ENCODE measurements at places on chromosomes 5 and 9.

DNA sequence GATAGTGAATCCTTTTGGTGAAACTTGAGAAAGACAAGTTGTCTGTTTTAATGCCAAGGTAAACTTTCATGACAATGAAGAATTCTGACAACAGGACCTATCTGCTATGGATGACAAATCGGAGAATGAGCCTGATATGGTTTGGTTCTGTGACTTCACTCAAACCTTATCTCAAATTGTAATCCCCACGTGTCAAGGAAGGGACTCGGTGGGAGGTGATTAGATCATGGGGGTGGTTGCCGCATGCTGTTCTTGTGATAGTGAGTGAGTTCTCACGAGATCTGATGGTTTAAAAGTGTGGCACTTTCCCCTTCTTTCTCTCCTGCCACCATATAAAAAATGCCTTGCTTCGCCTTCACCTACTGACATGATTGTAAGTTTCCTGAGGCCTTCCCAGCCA is 1964.1 kb upstream of the CDH9 start:
- DNase-seq: no peak

DNA sequence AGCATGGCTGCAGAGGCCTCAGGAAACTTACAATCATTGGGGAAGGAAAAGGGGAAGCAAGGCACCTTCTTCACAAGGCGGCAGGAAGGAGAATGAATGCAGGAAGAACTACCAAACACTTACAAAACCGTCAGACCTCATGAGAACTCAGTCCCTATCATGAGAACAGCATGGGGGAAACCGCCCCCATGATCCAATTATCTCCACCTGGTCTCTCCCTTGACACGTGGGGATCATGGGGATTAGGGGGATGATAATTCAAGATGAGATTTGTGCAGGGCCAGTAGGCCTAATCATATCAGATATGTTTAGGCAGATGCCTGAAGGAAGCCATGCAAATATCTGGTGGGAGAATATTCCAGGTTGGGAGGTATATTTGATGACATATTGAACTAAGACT is 1176.4 kb upstream of the CDH18 start:
- no peak for DNase-seq

GRCh38 chr5:179852993-179853547 is 5.5 kb downstream of the MRNIP start:
- DNase-seq: no peak

DNA sequence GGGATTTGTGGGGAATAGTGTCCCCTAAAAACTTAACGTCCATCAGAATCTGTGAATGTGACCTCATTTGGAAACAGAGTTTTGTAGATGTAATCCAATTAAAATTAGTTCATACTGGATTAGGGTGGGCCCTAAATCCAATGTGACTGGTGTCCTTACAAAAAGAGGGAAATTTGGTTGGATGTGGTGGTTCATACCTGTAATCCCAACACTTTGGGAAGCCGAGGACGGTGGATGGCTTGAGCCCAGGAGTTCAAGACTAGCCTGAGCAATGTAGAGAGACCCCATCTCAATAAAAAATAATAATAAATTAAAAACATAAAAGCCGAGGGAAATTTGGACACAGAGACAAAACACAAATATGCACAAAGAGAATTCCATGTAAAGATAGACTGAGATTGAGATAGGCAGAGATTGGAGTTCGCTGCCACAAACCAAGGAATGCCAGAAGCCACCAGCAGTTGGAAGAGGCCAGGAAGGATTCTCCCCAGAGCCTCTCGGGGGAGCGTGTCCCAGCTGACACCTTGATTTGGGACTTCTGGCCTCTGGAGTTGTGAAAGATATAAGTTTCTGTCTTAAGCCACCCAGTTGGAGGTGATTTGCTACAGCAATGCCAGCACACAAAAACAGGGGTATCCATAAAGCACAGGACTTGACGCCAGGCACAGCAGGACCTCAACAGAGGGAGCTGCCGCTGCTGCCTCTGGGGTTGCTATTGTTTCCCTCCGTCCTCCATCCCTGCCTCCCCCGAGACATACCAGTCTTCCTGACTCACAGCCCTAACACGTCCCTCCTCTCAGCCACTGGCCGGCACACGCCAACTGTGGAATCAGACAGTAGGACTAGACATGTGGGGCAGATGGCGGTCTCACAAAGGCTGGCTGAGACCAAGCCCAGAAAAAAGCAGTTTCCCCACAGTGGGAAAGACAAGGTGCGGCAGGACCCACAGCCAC is 73.8 kb upstream of the IL17B start:
- no peak for DNase-seq

DNA sequence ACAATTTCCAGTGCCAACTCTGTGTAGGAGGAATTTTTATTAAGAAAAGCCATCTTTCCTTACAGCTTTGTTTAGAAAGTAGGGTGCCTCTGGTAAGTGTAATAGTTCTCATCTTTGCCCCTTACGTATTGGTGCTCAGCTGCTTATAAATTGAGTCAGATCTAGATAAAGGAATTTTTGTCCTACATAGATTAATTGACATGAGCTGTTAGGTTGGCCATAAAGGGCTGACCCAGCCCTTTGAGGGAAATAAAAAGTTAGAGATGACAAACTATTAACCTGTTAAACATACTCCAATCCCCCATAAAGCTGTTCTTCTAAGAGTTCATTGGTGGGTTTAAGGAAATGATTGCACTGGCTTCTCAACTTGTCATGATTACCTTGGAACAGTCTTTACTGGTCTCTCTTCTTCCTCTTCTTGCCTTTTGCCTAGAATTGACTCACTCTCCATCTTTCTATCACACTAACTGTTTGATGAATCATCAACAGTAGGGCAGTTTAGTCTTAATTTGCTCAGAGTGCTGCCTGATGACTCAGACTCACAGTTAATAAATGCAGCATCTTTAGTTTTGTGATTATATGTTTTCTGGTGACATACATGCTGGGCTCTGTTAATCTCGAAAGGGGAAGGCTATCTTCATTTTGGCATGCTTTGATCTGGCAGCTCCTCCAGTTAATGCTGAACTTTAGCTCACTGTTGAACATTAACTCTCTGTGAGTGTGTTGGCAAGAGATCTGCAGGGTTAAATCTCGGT is 51.7 kb downstream of the ARHGAP26 start:
- no peak for DNase-seq

DNA sequence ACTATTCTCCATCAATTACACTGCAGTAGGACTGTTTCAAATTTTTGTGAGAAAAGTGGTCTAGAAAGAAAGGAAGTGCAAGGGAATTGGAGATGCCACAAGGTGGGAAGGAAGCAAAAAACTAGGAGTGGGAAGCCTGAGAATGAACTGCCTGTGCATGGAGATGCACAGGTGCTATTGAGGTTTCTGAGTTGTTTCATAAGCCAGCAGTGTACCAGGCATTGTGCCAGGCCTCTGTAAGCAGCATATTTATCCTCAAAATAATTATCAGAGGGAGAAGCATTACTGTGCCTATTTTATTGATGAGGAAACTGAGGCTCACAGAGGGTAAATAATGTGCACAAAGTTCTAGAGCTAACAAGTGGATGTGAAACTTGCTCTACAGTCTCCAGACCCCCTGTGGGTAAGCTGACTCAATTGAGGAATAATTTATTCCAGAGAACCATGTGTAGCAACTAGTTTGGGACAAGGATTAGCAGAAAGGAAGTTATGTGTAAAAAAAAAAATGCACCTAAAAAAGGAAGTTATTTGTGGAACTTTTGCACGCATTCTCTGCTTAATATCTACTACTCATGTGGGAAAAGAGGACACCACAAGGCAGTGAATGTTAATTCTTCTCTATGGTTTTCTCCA is 96.7 kb downstream of the SNCAIP start:
- DNase-seq: no peak

DNA sequence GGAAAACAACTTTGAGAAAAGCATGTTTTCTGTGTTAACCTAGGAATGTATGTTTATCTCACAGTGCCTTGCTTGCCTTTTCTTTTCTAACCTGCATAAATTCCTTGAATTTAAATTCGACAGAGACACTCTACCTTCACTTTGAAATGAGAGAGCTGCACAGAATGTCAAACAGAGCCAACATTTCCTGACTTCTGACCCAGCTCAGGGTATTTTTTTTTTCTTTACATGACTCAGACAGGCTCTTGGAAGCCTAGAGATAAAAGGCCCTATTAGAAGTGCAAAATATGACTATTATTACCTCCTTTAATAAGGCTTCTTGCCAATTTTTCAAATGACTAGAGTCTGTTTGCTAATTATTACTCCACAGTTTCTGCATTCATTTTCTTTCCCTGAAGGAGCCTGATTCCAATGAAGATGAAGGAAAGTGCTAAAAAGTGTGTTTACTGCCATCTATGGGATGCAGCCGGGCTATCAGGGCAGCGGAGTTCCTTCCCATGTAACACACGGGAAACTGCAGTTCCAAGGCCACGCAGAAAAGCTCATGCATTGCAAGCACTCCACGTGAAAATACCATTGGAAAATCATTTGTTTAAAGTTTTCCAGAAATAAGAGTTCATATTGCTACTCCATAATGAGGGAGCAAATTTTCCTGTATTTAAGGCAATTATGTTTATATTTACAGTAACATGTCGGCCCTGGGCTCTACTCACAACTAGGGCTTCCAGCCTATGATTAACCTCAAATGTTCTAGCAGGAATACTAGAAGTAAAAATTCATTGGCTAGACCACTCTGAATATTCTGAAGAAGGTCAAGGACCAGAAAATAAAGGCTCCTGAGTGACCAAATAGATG is 485.6 kb downstream of the ZSWIM6 start:
- no peak for DNase-seq

DNA sequence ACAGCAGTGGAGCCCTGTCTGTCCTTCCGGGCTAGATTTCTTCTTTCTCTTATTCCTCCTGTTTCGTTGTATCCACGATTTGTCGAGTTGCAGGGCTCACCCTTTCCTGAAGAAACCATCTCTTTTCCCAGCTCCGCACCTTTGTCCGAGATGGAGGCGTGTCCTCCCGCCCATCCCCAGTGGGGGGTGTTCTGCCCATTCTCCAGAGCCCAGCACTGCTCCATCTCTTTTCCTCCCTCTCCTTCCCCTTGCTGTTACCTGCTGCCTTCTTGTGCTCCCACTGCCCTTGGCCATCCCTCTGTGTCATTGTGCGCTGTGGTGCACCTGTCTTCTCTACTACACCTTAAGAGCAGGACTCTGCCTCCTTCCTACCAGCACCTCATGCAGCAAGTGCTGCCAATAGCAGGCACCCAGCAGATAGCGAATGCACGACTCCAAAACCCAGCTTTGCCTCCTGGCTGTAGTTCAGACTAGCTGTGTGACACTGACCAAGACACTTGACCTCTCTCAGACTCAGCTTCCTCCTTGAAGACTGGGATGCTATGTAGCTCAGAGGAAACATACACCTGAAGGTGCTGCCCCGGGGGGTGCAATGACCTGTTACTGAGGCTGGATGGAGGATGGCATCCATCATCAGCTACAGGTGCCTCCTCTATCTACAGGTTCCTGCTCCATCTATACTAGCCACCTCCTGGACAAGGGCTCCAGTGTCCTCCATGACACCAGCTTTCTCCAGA is 8.9 kb downstream of the OR13J1 start:
- DNase-seq: no peak

GRCh38 chr5:115458003-115458409 is 86.6 kb downstream of the FEM1C start:
- DNase-seq: no peak

GRCh38 chr5:24816206-24816605 is 171.4 kb upstream of the CDH10 start:
- DNase-seq: no peak

DNA sequence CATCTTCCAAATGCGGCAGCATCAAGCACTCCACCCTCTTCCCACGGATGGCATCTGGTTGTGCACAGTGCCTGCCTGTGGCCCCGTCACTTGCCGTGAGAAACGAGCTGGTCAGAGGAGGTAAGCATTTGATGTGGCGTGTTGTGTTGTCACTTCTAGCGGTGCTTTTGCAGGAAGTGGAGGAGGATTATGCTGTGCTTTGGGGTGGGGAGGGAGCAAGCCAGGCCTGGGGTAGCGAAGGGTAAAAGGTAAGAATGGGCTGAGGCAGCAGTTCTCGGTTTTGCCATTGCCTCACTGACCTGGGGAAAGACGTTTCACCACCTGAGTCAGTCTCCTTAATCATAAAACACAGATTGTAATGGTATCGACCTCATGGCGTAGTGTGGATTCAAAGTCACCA is 2.3 kb upstream of the POMT1 start:
- peak; percentile 61 for DNase-seq

DNA sequence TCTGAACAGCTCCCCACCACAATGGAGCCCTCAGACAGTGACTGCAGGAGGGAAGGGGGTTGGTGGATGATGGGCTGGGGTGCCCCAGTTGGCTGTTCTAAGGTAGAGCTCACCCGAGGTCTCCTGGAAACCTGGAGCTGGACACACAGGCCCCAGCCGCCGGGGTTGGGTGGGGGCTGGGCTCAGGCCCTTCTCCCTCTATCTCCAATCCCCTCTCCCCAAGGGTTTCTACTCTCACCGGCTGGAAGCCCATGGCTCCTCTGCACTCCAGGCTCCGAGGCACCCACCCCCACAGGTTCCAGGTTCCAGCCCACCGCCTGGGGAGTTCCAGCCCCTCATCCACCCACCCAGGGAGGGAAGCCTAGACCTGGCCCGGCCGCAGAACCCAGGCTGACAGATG is 766 bp downstream of the NR5A1 start:
- no peak for DNase-seq

DNA sequence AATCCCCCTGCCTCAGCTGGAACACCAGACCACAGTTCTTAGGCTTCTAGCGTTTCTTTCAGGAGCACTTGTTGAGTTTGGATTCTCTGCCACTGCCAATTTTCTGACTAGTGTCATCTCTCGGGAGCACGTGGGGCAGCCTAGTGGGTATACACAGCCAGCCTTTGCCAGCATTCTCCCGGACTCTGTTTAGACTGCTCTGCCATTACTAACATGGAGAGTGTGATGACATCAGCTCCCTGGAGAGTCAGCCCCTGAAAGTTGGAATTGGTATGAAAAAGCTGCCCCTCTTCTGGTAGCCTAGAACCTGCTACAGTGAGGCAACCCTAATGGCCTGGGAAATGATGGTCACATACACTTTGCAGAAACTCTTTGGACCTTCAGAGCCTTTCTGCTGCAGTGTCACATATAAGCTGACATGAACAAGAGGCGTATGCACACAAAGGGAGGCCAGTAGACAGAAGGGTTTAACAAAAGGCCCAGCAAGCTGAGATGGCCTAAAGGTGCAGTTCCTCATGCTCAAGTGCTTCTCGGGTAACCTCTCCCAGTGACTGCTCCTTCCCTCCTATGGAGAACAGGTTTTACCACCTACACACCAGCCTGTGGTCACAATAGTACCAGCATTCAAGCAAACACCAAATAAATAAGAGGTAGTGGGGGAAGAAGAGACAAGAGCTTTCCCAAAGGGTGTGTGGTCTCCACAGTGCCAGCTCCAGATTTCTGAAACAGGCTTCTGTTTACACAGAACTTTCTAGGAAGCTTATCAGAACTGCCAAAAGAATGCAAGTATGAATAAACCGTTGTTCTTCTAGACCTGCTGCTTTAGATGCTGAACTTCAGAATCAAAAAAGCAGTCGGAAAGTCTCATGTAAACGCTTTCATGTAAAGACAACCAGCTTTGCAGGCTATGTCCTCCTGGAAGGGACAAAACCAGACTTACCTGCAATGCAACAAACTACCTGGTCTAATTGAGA is 16.5 kb downstream of the SPACA9 start:
- DNase-seq: no peak
